ENCODE measurements at places on chromosomes 7 and 10.
A peak's percentile ranks its signal among the peaks of the same experiment; 100 is the strongest.

DNA sequence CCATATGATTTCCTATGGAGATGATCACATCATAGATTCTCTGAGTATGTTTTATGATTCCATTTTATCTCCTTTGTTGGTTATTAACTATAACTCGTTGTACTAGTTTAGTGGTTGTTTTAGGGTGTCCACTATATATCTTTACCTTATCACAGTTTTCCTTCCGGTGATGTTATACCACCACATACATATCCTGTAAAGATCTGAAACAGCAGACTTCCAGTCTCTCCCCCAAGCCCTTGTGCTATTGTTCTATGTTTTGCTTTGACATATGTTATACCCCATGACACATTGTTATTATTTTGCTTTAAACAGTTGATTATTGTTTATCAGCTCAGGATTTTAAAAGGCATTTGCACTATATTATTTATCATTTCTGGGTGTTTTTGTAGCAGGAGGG is 7.3 kb downstream of the IL15RA start:
- no peak for DNase-seq

GRCh38 chr7:24709585-24710360 is 47.5 kb downstream of the GSDME start:
- DNase-seq = no peak

DNA sequence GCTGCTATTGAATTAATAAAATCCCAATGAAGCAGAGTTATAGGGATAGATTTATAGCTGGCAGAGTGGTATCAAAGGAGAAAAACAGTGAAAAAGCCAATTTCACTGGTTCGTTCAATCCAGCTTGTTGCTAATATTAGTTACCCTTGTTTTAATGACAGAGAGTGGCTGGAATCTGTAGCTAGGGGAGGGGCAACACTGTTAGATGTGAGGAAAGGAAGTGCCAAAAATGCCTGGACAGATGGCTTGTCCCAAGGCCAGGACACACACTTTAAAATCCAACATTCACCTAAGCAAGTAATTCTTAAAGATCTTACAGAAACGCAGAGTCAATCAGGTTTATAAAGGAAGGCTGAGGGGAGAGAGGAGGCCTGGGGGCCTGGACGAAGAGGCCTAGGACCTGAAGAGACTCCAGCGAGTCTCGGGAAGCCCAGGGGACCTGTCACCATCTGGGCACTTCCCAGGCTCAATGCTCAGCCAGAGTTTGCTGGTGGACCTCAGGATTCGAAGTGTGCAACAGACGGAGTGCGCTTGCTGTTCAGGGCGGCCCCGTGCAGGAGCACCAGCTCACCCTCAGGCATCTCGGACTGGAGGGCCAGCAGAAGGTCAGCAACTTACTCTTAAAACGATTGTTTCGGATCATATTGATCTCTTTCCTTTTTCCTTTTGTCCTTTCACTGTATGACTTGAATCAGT is 36.7 kb downstream of the TMEM248 start:
- DNase-seq = no peak

GRCh38 chr10:14356921-14357320 is 26.2 kb upstream of the FRMD4A start:
- DNase-seq = no peak

DNA sequence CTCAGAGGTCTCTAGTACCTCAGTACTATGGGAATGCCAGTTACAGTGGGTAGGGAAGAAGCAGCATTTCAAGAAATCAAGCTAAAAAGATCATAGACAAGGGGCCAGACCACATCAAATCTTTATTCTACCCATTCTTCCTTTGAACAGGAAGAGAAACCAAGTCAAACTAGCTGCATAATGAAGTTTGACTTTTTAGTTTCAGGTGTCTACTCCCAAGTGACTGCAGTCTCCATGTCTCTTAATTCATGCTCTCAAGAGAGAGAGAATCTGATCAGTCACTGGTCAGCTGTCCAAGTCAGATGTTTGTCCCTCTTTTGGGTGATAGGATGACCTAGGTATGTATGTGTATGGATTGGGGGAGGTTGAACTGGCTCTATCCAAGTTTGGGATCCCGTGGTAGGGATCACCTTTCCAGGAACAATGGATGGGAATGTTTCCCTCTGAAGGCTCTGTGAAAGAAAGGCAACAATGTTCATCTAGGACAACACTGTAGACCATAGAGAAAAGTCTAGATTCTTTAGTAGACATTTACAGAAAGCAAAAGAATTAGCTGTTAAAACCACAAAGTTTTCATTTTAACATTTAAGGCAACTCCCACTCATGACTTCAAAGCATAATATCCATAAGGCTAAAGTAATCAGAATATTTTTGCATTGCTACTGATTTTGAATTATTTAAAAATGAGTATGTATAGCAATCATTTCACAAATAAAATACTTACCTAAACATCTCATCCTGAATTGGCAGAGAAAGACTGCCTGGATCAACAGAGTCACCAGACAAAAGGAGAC is 30.1 kb upstream of the PRTFDC1 start:
- DNase-seq = no peak

DNA sequence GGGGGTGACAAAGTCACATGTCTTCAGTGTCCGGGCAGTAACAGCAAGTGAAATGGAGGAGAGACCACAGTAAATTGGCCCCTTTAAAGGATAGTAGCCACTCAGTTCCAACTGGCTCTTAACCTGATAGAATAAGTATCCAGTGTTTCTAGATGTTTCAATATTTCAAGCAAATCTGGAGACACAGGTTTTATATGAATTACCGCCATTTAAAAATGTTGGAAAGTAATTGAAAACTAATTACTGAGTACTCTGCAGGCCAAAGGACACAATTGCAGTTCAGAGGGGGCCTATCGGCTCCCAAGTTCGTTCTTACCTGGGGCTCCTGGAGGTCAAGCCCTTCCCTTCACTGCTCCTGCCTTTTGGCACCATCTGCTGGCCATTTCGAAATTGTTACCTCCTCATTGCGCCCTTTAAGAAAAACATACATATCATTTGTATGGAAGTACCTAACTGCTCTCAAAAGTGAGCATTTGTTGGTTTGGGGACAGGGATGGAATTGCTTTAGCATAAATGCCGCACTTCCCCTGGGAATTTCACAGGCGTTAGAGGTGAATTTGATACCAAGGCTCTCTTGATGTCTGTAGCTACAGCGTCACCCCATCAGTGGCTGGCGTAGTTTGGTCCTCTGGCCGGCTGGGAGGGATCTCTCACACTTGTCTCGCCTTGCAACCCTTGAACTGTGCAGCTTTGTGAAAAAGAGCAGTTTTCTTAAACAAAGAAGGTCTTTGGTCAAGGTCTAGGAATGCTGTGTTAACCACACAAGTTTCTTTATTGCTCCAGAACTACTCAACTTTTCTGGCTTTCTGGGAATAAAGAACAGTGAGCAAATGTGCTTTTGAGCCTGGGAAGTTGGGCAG is 220.0 kb downstream of the ARHGAP21 start:
- DNase-seq = no peak

- DNase-seq = no peak
These were observed 64.4 kb downstream of the RAB18 start for GRCh38 chr10:27568196-27569175.

DNA sequence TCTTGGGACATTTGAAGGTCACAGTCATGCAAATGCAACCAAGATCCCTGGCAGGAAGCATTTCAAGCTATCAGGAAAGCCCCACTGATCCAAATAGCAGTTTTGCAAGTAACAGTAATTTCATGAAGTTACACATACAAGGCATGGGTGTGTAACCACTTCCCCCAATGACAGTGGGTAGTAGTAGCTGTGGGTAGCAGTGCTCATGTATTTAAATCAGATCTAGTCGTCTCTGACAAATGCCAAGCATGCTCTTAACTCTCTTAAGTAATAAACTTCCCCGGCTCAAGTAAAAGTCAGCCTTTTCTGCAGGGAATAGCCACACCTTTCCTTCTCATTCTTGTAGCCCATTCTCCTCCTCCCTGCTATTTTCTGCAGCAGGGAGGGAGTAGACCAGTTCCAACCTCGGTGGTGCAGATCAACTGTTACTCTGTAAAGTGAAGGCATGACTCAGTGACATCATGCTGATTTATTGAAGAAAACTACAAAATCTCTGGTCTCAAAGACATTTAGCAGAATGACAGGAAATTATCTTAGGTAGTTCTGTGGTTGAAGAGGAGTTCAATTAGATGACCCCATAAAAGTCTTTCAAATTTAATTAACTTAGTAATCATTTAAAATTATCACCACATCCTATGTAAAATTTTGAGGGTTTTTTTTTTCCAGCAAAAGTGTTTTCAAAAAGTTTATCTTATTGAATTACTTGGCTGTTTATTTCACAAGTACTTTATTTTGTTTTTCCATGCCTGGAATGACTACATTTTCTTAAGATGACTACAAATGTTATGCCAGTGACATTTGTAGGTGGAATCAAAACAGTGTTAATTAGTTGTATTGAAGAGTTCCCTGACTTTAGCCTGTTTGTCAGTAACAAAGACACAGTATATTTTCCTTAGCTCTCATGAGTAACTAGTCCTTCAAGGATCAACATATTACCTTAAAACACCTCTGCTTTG is 568.3 kb downstream of the INHBA start:
- DNase-seq = no peak

- peak; percentile 39 for DNase-seq
These were observed 169.3 kb downstream of the SH3PXD2A start for GRCh38 chr10:103685880-103686669.

GRCh38 chr10:112421731-112422130 is 25.0 kb downstream of the ZDHHC6 start:
- DNase-seq = no peak

DNA sequence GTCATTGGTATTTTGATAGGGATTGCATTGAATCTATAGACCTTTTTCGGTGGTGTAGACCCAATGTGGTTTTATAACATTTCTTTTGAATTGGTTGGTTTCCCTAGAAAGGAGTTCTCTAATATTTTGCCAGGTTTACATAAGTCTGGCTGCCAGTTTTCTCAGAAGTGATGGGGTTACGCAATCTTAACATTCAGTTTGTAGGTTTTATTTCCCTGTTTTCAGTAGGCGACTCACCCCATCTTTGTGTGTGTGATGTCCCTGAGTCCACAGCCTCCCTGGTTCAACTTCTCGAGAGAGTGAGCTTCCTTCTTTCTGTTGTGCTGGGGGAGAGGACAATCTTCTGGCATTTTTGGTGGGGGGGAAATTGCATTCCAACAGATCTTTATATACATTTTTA is 9.6 kb upstream of the KIF5B start:
- DNase-seq = no peak

GRCh38 chr10:81871558-81871957 is 3.4 kb upstream of the NRG3 start:
- DNase-seq = no peak

DNA sequence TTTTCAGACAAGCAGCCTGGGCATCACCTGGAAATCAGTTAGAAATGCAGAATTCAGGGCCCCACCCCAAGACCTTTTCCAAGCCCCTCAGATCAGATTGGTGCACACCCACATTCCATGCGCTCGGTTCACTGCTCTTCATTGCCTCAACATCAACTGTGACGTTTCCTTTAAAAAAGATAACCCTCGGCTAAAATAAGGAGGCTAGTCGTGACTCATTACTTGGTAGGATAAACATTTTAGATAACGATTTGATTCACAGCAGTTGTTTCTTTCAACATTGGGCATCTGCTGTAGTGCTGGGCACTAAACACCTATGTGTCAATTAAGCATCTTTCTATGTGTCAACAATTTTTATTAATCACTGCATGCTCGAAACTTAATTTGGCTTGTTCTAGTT is 191.1 kb upstream of the LRGUK start:
- no peak for DNase-seq

DNA sequence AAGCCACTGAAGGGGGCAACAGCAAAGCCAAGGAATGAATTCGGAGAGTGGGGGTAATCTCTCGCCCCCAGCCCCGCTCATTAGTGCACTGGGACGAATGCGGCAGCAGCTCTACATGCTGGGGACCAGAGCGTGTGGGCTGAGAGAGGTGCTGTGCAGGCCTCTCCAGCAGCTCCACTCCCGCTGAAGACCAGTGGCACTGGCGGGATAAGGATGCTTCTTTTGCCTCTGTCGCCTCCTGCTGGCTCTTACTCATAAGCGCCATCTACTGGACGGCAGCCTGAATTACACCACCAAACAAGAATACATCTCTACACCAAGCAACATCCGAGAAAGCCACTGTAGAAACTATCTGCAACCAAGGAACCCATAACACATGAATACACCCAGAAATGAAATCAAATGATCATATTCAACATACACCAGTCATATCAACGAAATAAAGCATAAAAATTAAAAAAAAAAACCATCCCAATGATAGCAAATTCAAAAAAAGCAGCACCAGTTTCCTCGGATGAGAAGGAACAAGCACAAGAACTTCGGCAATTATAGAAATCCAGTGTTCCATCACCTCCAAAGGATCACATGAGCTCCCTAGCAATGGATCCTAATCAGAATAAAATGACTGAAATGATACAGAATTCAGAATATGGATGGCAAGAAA is 79.0 kb upstream of the TMEM168 start:
- DNase-seq = peak; percentile 9

DNA sequence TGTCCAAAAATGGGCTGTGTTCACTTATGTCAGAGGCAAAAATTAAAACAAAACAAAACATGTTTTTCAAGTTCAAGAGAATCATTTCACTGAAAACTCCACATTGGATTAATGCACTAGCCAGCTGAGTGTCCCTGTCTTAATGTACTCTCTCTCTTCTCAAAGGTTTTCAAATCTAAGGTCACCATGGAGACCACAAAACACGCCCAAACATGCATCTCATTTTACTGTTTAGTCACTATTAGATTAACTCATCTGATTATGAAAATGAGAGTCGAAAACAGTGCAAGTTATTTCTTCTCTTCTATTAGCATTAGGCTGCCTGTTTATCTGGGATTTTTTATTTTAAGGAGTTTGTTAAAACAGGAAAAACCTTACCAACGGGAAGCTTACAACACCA is 70.8 kb upstream of the ASAH2 start:
- DNase-seq = no peak

DNA sequence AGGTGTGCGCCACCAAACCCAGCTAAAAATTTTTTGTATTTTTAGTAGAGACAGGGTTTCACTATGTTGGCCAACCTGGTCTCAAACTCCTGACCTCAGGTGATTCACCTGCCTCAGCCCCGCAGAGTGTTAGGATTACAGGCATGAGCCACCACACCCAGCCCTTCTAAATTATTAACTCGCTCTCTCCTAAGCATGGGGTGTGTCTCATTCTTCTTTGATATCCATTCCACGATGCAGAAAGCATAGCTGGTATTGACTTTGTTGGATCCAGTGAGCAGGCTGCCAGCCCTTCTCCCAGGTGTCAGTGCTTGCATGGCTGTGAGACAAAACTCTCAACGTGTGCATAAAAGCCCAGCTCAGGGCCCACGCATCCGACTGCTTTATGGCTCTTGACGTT is 254.1 kb upstream of the PFKP start:
- no peak for DNase-seq

GRCh38 chr10:4736608-4737007 is 89.4 kb upstream of the AKR1E2 start:
- DNase-seq = no peak

GRCh38 chr10:88408096-88408495 is 175.0 kb downstream of the RNLS start:
- no peak for DNase-seq

- DNase-seq = no peak
These were observed 115.8 kb downstream of the INHBA start for GRCh38 chr7:41586931-41587640.

GRCh38 chr10:6595499-6595898 is 15.4 kb upstream of the PRKCQ start:
- no peak for DNase-seq

- DNase-seq = no peak
These were observed 151.9 kb downstream of the PRKAG2 start for GRCh38 chr7:151724920-151725584.

Data from stimulated activated CD8-positive, alpha-beta memory T cell treated with anti-CD3 and anti-CD28 coated beads, Interleukin-7, amount 100 ng/mL, for 1 hour (primary cell).